CD4-positive, alpha-beta T cell treated with Interleukin-15 for 4 hours (primary cell): ENCODE measurements at places on chromosomes 11 and 22.

- DNase-seq, result no peak
These were observed 32.4 kb upstream of the SCGB1D1 start for GRCh38 chr11:62157603-62158002.

GRCh38 chr11:114196997-114197703, 99.0 kb upstream of the NNMT start:
- DNase-seq, result no peak

- no peak for DNase-seq
These were observed 170.2 kb downstream of the DCDC1 start for GRCh38 chr11:31199378-31199777.

GRCh38 chr22:46848197-46848596, 85.7 kb downstream of the TBC1D22A start:
- DNase-seq, result no peak

DNA sequence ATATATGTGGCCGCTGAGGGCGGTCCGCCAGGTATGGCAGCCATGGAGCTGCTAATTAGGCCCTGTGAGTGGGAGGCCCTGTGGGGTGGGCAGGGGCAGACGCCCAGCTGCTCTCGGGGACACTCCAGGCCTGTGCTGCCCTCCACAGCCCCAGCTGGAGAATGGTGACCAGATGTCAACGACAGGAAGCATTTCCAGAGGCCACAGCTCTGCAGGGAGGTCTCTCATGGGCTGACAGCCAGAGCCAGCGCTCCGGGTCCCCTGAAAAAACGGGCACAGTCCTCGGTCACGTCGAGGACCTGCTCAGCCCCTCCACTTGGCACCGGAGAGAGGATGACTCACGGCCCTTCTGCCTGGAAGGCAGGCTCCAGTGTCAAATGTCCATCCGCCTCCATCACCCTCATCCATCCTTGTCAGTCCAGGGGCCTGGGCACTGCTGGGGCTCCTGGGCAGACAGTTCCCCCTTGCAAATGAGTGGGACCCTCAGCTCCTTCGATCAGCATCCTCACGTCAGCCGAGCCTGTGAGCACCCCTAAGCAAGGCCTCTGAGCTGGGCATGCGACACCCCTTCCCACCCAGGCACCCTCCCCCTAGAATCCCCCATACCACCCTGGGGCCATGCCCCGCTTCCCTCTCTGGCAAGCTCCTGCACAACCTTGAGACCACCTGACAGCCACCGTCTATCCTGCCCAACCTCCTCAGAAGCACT, 1.9 kb downstream of the BID start:
- no peak for DNase-seq
